Calu3 (cell line): ENCODE measurements at places on chromosomes 6 and 20.

DNA sequence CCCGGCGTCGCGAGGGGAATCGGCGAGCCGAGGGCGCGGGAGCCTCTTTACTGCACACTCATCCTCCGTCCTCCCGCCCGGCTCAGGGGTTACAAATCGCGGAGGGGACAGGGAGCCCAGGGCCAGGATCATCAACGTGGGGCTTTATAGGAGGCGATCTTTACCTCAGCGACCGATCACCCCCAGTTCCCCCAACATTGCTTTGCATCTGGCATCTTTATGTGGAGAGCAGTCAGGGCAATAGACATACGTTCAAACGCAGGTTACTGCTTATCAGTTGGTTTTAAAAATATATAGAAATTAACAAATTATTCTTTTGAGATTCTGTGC is 634 bp downstream of the HSF2 start:
- peaks cover 30% of the 10 kb centered on the region for H3K4me1 ChIP-seq
- peak overlapping the region; percentile 96 for H3K4me3 ChIP-seq
- peaks cover 13% of the 10 kb centered on the region for H3K36me3 ChIP-seq

GRCh38 chr6:53593001-53593488 is 48.1 kb upstream of the GCLC start:
- H3K4me3 ChIP-seq, result no peak overlapping the region
- no peak overlapping the region for H3K27ac ChIP-seq
- peaks cover 8% of the 10 kb centered on the region for H3K4me1 ChIP-seq
- H3K27me3 ChIP-seq, result no peaks in the 10 kb centered on the region

DNA sequence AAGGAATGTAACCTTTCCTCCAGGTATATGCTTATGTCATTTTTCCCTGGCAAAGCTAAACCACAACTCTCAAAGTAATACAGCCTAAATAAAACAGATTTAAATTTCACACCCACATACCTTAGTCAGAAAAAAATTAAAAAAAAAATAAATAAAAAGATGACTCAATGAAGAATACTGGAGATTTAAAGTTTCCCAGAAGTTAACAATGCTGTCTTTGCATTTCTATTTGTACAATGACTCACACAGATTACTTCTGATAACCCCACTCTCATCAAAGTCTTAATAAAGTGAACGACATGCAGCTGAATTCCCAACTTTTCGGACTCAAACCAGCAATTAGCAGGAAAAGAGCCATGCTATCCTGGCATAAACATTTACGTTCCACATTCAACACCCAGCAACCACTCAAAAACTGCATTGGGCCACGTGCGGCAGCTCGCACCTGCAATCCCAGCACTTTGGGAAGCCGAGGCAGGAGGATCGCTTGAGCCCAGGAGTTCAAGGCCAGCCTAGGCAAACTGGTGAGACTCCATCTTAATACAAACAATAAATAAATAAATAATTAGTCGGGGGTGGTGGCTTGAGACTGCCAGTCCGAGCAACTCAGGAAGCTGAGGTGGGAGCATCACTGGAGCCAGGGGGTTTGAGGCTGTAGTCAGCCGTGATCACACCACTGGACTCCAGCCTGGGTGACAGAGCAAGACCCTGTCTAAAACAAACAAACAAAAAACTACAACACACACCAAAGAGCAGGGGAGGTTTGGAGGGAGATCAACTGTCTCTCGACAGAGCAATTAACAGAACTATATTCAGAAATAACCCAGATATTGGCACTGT is 130.5 kb downstream of the WDR27 start:
- no peaks in the 10 kb centered on the region for H3K27me3 ChIP-seq
- H3K36me3 ChIP-seq, result no peaks in the 10 kb centered on the region
- H3K27ac ChIP-seq, result no peak overlapping the region
- DNase-seq, result no peak
- H3K4me3 ChIP-seq, result no peak overlapping the region

DNA sequence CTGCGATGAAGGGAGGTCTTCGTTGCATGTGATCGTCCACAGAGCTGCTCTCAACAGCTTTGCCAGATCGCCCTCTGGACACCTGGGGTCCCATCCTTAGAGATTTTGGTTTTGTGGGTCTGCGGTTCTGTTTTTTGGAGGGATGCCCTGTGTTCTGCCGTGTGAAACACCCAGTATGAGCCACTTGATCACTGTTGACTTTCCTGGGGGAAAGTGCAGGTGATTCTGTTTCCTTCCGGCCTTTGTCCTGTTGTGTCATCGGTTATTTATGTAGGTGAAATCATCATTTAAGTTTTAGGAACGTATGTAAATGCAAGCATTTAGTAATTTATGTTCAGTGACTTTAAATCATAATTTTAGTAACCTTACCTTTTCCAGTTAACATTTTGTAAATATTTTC is 56.4 kb upstream of the SLC22A1 start:
- H3K27ac ChIP-seq, result no peak overlapping the region
- H3K4me1 ChIP-seq, result no peaks in the 10 kb centered on the region
- peaks cover 50% of the 10 kb centered on the region for H3K36me3 ChIP-seq
- H3K4me3 ChIP-seq, result no peak overlapping the region
- H3K27me3 ChIP-seq, result no peaks in the 10 kb centered on the region
- DNase-seq, result no peak

DNA sequence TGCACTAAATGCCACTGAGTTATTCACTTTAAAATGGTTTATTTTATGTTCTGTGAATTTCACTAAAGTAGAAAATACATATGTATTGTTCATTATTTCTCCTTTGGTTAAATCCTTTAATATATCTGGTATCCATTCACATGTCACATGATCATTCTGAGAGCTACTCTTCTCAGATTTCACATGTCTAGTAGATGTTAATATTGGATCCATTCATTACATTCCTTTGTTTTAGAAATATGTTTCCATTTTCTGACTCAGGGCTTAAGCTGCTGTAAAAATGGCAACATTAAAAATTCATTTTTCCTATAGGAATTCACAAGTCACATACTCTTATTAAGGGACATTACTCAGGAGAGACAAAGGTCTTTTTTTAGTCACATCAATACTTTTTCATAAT is 205.4 kb downstream of the ZFAND3 start:
- H3K36me3 ChIP-seq, result no peaks in the 10 kb centered on the region
- no peak overlapping the region for H3K4me3 ChIP-seq
- peaks cover 9% of the 10 kb centered on the region for H3K4me1 ChIP-seq

GRCh38 chr6:35396991-35397390 is 54.6 kb downstream of the PPARD start:
- peaks cover 59% of the 10 kb centered on the region for H3K4me1 ChIP-seq
- H3K36me3 ChIP-seq, result peaks cover 13% of the 10 kb centered on the region
- no peak for DNase-seq
- no peaks in the 10 kb centered on the region for H3K27me3 ChIP-seq

DNA sequence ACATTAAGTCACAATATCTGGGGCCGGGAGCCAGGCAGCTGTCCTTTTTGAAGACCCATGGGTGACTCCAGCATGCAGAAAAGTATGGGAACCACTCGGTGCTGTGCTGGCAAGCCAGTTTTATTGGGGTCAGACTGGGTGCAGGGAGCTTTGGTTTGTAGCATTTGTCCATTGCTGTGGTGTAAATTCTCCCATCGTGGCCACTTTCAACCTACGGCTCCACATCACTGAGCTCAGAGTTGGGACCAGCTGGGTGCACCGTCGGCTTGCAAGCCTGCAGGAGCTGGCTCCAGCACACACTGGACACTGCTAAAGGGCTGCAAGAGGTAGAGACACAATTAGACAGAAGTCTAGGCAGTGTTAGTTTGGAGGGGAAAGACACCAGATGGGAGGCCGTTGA is 66.9 kb downstream of the SYNJ2 start:
- DNase-seq, result no peak
- H3K36me3 ChIP-seq, result peaks cover 13% of the 10 kb centered on the region
- H3K4me1 ChIP-seq, result peaks cover 11% of the 10 kb centered on the region
- no peak overlapping the region for H3K4me3 ChIP-seq
- no peaks in the 10 kb centered on the region for H3K27me3 ChIP-seq
- H3K27ac ChIP-seq, result no peak overlapping the region

GRCh38 chr20:57408131-57408530 is 16.9 kb downstream of the RBM38 start:
- peaks cover 20% of the 10 kb centered on the region for H3K36me3 ChIP-seq
- H3K4me1 ChIP-seq, result no peaks in the 10 kb centered on the region
- H3K27ac ChIP-seq, result no peak overlapping the region
- H3K27me3 ChIP-seq, result no peaks in the 10 kb centered on the region
- no peak for DNase-seq

DNA sequence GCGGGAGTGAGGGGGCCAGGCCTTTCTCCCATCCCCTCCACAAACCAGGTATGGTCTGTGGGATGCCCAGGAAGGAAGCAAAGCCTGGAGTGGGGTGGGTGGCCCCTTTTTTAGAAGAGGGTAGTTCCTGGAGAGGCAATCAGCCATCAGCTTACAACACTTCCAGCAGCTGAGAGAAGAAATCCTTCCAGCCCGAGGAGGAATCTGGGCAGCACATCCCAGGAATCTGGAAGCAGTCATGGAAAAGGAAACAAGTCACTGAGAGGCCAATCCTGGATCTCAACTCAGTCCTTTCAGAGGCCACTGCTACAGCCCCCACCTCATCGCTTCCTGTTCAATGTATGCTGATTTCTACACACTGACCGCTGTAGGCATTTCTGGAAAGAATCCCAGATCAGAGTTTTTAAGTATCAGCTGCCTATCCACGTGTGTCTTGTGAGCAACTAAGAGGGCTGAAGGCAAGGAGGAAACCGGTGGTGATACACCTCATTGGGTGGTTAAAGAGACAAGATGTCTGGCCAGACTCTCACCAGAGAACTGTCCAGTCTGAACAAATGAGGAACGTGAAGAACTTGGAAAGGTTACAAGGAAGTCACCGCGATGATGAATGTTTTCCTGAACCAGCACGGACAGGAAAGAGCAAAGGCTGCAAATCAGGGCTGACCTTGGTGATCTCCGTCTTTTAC is 92.9 kb upstream of the SHLD1 start:
- peak; percentile 30 for DNase-seq
- H3K36me3 ChIP-seq, result peaks cover 6% of the 10 kb centered on the region
- H3K27ac ChIP-seq, result peak overlapping the region; percentile 61
- no peaks in the 10 kb centered on the region for H3K27me3 ChIP-seq

DNA sequence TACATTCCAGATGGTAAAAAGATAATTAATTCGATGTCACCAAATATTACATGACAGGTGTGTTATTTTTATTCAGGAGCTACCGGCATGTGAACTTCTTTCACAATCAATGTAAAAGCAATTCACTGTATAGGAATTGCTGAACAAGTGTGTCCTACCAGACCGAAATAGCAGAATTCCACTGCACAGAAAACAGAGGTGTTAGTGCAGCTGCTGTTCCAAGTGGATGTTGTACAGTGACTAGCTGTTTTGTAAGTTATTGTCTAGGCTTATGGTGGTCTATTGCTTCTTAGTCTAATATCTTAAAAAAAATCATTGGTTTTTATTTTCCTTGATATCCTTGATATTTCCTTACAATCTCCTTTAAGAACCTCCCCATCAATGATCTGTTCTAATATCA is 107.4 kb downstream of the COL19A1 start:
- no peak overlapping the region for H3K27ac ChIP-seq
- no peak overlapping the region for H3K4me3 ChIP-seq
- no peak for DNase-seq
- H3K36me3 ChIP-seq, result no peaks in the 10 kb centered on the region
- H3K4me1 ChIP-seq, result no peaks in the 10 kb centered on the region

- no peaks in the 10 kb centered on the region for H3K27me3 ChIP-seq
- H3K27ac ChIP-seq, result no peak overlapping the region
- DNase-seq, result peak; percentile 19
- no peaks in the 10 kb centered on the region for H3K36me3 ChIP-seq
- H3K4me3 ChIP-seq, result no peak overlapping the region
These were observed 59.9 kb downstream of the MACROD2 start for GRCh38 chr20:14055127-14055742.

- peak overlapping the region; percentile 72 for H3K4me3 ChIP-seq
- H3K36me3 ChIP-seq, result peaks cover 6% of the 10 kb centered on the region
- H3K4me1 ChIP-seq, result peaks cover 33% of the 10 kb centered on the region
- no peak for DNase-seq
These were observed 168.4 kb upstream of the CDYL start for GRCh38 chr6:4607793-4608192.

DNA sequence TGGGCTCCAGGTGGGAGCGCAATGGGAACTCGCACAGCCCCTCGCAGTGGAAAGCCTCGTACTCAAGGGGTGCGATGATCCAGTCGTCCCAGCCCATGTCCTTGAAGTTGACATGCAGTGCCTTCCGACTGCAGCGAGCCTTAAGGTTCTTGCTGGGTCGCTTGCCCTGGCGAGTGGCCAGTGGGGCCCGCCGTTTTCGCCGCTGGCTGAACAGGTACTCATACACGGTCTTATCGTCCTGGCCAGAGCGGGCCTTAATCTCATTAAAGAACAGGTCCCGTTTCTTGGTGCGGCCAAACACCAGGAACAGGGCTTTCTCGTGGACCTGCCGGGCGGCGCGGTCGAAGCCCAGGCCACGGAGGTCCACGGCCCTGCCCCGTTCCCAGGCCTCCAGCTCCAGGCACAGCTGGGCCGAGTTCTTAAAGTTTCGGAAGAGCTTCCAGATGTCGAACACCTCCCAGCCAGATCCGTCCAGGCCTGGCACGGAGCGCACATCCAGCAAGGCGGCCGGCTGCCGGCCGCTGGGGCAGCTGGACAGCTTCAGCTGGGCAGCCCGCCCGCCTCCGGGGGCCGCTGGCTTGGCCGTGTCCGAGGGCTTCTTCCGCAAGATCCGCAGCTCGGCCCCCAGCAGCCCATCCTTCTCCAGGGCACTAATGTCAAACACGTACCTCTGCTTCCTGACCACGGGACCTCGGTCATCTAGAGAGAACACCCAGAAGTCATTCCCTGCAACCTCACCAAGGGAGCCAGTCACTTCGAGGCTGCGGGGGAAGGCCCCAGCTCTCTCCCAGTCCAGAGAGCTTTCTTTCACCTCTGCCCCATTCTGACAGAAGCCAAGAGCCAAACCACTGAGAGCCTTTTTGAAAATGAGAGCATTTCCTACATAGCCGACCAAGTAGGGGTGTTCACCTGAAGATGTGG is 3.7 kb downstream of the GDF5 start:
- no peak overlapping the region for H3K27ac ChIP-seq
- H3K27me3 ChIP-seq, result no peaks in the 10 kb centered on the region
- no peaks in the 10 kb centered on the region for H3K36me3 ChIP-seq
- DNase-seq, result no peak
- no peak overlapping the region for H3K4me3 ChIP-seq

- H3K4me1 ChIP-seq, result no peaks in the 10 kb centered on the region
- H3K36me3 ChIP-seq, result no peaks in the 10 kb centered on the region
- no peak for DNase-seq
- H3K4me3 ChIP-seq, result no peak overlapping the region
- H3K27ac ChIP-seq, result no peak overlapping the region
- no peaks in the 10 kb centered on the region for H3K27me3 ChIP-seq
These were observed 18.3 kb downstream of the RPS6KA2 start for GRCh38 chr6:166608774-166609173.

DNA sequence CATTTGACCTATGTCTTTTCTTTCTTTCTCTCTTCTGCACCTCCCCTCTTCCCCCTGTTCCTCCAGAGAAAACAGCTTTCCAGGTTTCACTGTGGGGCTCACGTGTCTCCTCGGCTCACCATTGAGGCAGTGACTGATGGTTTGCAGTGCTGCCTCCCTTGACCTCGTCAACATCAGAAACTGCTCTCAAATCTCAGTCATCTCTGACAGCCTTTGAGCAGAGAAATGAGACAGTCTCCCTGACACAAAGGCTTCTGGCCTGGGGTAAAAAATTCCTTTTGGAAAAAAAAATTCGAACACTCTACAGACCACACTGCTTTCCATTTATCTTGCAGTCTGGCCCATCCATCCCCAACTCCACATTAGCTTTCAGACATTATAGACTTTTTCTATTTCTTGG is 450.0 kb downstream of the TFAP2B start:
- no peaks in the 10 kb centered on the region for H3K4me1 ChIP-seq
- H3K36me3 ChIP-seq, result no peaks in the 10 kb centered on the region
- H3K4me3 ChIP-seq, result no peak overlapping the region
- H3K27ac ChIP-seq, result no peak overlapping the region
- H3K27me3 ChIP-seq, result no peaks in the 10 kb centered on the region
- DNase-seq, result no peak

- no peaks in the 10 kb centered on the region for H3K27me3 ChIP-seq
- peaks cover 9% of the 10 kb centered on the region for H3K36me3 ChIP-seq
- H3K4me3 ChIP-seq, result no peak overlapping the region
- no peak for DNase-seq
These were observed 14.1 kb downstream of the NFATC2 start for GRCh38 chr20:51528263-51529027.
